Dermis blood vessel endothelial cell (primary cell): ENCODE measurements at places on chromosomes 12 and 14. TPM values are rescaled to one million over a fixed set of nuclear protein-coding genes. Genes with fewer than 3 reads are reported as not detected.

DNA sequence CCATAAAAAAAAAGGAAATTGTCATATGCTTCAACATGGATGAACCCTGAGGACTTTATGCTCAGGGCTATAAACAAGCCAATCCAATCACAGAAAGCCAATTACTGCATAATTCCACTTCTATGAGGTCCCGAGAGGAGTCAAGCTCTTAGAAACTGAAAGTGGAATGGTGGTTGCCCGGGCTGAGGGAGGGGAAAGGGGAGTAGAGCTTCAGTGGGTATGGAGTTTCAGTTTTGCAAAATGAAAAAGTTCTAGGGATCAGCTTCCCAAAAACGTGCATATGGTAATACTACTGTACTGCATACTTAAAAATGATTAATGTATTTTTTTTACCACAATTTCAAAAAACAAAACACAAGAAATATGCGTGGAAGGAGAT is 52.0 kb downstream of the RNF34 start:
- DNase-seq: peak; percentile 15

GRCh38 chr14:52220924-52221811 is 46.3 kb upstream of the PTGDR start:
- peak; percentile 4 for DNase-seq

- no peak for DNase-seq
Measured at GRCh38 chr12:28866296-28866695, 282.8 kb upstream of the FAR2 start.

- no peak for DNase-seq
Measured at GRCh38 chr12:49086116-49086515, 8.5 kb downstream of the DHH start.

KRT80 gene
- total RNA-seq: 0.17 and 1.2 TPM in 2 replicates
